ENCODE measurements at places on chromosomes 12 and 14. TPM values are rescaled to one million over a fixed set of nuclear protein-coding genes. Genes with fewer than 3 reads are reported as not detected.
A peak's percentile ranks its signal among the peaks of the same experiment; 100 is the strongest.

Gene ANO2
- total RNA-seq = 0.73 TPM

Gene TSPAN11
- total RNA-seq = 0.87 TPM

Gene STX2
- 28.4 TPM for total RNA-seq

Gene PTGDR
- not detected for total RNA-seq

Gene PROX2
- total RNA-seq = not detected

Gene ISM2
- 0.26 TPM for total RNA-seq

Gene SERPINA1
- not detected for total RNA-seq

Gene ARF3
- 128 TPM for total RNA-seq

Gene CIROP
- total RNA-seq = not detected

Gene KICS2
- 3.1 TPM for total RNA-seq

Gene MIP
- not detected for total RNA-seq

Gene DENND5B
- 22.2 TPM for total RNA-seq

GRCh38 chr12:13799574-13799973, 181.8 kb downstream of the GRIN2B start:
- H3K4me1 ChIP-seq = no peaks in the 10 kb centered on the region
- no peak for DNase-seq
- no peaks in the 10 kb centered on the region for H3K36me3 ChIP-seq
- H3K27ac ChIP-seq = no peak overlapping the region
- H3K27me3 ChIP-seq = no peaks in the 10 kb centered on the region
- H3K4me3 ChIP-seq = no peak overlapping the region

GRCh38 chr14:33668066-33668465, 282.8 kb downstream of the EGLN3 start:
- peaks cover 3% of the 10 kb centered on the region for H3K36me3 ChIP-seq
- no peak overlapping the region for H3K27ac ChIP-seq
- H3K4me1 ChIP-seq = peaks cover 9% of the 10 kb centered on the region
- no peak for DNase-seq
- no peaks in the 10 kb centered on the region for H3K27me3 ChIP-seq
- H3K4me3 ChIP-seq = no peak overlapping the region

DNA sequence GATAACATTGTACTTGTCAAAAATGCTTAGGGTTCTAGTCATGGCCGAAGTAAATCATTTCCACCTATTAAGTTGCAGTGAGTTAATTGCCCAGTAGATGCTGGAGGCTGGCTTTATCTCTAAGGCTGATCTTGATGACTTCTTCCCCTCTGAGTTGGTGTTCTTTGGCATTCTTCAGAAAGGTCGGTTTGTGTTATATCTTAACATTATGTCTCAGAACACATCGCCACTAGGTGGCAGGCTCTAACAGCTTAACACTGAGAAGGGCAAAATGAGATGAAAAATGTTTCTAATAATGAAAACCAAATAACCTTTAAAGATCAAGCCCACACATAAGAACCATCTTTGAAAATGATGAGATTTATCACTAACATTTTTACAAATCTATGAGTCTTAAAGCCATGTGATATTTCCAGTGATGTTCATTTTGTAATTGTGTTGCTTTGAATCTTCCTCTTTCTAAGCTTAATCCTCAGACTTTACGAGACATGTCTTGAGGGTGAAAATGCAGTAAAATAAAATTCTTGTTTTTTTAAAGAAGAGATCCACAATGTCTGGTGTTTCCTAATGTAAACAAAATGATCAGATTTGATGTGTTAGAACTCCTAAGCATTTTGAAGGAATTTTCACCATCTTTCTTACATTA, 28.6 kb downstream of the SUDS3 start:
- DNase-seq = no peak
- no peak overlapping the region for H3K27ac ChIP-seq
- H3K27me3 ChIP-seq = no peaks in the 10 kb centered on the region
- H3K36me3 ChIP-seq = peaks cover 14% of the 10 kb centered on the region
- no peak overlapping the region for H3K4me3 ChIP-seq

- H3K4me3 ChIP-seq = no peak overlapping the region
- peaks cover 2% of the 10 kb centered on the region for H3K4me1 ChIP-seq
- no peak overlapping the region for H3K27ac ChIP-seq
- DNase-seq = no peak
Measured at GRCh38 chr14:98182393-98183055, 1089.5 kb downstream of the BCL11B start.

DNA sequence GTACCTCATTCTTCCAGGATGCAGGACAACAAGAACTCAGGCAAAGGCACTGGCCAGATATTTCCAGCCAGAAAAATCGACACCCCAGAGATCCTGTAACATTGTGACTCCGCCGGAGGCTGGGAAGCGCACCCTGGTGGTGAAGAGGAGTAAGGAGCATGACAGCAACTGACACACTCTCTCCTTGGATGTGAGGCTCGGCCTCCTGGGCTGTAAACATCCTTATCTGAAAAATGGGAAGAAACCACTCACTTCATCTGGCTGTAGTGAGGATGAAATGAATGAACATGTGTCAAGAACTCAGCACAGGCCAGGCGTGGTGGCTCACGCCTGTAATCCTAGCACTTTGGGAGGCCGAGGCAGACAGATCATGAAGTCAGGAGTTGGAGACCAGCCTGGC, 27.5 kb downstream of the TCHP start:
- no peak overlapping the region for H3K27ac ChIP-seq
- H3K27me3 ChIP-seq = no peaks in the 10 kb centered on the region
- no peak overlapping the region for H3K4me3 ChIP-seq
- H3K4me1 ChIP-seq = no peaks in the 10 kb centered on the region

- no peak for DNase-seq
- no peaks in the 10 kb centered on the region for H3K27me3 ChIP-seq
- H3K27ac ChIP-seq = peak overlapping the region; percentile 51
- no peak overlapping the region for H3K4me3 ChIP-seq
- H3K36me3 ChIP-seq = no peaks in the 10 kb centered on the region
Measured at GRCh38 chr12:21276826-21277225, 57.9 kb downstream of the SLCO1A2 start.

DNA sequence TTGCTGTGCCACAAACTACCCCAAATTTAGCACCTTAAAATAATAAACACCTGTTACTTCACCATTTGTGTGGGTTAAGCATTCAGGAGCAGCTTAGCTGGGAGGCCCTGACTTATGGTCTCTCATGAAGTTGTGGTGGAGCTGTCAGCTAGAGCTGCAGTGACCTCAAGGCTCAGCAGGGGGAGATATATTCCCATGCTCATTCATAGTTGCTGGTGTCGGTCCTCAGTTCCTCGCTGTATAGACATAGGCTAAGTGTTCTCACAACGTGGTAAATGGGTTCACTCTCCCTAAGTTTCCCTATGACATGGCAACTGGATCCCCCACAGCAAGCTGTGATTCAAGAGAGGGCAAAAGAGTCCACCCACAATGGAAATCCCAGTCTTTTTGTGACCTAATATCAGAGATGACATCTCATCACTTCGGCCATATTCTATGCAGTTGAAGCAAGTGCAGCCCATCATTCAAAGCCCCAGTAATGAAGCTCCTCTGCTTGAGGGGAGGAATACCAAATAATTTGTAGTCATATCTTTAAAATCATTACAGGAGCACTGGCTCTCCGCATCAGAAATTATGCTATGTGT, 41.1 kb downstream of the PRB3 start:
- no peak overlapping the region for H3K27ac ChIP-seq
- H3K4me3 ChIP-seq = no peak overlapping the region
- H3K4me1 ChIP-seq = no peaks in the 10 kb centered on the region
- no peak for DNase-seq

DNA sequence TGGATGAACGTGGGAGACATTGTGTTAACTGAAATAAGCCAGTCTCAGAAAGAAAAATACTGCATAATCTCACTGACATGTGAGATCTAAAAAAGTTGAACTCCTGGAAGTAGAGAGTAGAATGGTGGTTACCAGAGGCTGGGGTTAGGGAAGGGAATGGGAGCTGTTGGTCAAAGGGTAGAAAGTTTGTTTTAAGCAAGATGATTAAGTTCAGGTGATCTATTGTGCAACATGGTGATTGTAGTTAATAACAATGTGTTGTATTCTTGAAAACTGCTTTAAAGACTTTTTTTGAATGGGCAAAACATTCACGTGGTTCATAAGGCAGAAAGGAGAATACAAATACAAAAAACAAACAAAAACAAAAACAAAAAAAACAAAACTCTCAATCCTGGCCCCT, 460.4 kb upstream of the TBX3 start:
- H3K4me1 ChIP-seq = no peaks in the 10 kb centered on the region
- no peak overlapping the region for H3K27ac ChIP-seq
- peaks cover 5% of the 10 kb centered on the region for H3K27me3 ChIP-seq
- no peaks in the 10 kb centered on the region for H3K36me3 ChIP-seq

GRCh38 chr14:101520621-101521472, 40.4 kb upstream of the DIO3 start:
- H3K27ac ChIP-seq = no peak overlapping the region
- no peaks in the 10 kb centered on the region for H3K36me3 ChIP-seq
- H3K4me3 ChIP-seq = no peak overlapping the region

GRCh38 chr14:96088074-96088473, 48.9 kb downstream of the C14orf132 start:
- H3K27me3 ChIP-seq = no peaks in the 10 kb centered on the region
- no peak for DNase-seq
- H3K4me3 ChIP-seq = no peak overlapping the region
- H3K27ac ChIP-seq = no peak overlapping the region
- peaks cover 68% of the 10 kb centered on the region for H3K4me1 ChIP-seq

GRCh38 chr14:55684956-55685584, 105.1 kb downstream of the KTN1 start:
- H3K4me3 ChIP-seq = no peak overlapping the region
- H3K36me3 ChIP-seq = peaks cover 28% of the 10 kb centered on the region
- no peak overlapping the region for H3K27ac ChIP-seq
- H3K27me3 ChIP-seq = no peaks in the 10 kb centered on the region

DNA sequence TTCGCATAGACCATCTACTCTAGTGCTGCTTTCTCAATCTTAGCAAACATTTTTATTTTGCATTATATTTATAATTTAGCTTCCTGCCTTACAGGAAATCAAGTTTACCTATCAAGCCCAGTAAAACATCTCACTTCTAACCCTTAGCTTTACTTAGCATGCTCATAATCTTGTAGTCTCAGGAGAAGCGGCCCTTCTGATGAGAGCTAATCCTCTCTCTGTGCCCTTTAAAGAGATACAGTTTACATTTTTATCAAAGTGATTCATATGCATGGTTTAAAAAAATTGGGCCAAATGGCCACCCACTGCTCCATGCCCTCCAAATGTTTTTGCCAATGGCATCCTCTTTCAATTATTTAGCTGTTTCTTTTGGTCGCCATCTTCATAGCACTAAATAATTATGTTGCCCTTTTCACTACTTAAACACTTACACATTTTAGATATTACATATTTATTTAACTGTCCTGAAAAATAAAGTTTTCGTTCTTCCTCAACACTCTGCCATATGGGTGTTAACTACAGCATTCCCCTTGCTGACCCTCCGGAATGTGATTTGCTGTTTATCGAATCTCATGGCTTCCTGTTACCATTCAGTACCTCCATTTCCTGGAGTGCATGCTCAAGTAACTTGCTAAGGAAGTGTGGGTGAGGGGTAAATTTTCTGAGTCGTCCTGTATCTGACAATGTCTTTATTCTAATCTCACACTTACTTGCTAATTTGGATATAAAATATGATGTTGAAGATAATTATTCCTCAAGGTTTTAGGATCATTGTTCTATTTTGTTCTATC, 29.3 kb downstream of the YLPM1 start:
- no peak overlapping the region for H3K4me3 ChIP-seq
- H3K27me3 ChIP-seq = no peaks in the 10 kb centered on the region
- DNase-seq = no peak
- H3K27ac ChIP-seq = peak overlapping the region; percentile 15
- H3K36me3 ChIP-seq = peaks cover 5% of the 10 kb centered on the region

DNA sequence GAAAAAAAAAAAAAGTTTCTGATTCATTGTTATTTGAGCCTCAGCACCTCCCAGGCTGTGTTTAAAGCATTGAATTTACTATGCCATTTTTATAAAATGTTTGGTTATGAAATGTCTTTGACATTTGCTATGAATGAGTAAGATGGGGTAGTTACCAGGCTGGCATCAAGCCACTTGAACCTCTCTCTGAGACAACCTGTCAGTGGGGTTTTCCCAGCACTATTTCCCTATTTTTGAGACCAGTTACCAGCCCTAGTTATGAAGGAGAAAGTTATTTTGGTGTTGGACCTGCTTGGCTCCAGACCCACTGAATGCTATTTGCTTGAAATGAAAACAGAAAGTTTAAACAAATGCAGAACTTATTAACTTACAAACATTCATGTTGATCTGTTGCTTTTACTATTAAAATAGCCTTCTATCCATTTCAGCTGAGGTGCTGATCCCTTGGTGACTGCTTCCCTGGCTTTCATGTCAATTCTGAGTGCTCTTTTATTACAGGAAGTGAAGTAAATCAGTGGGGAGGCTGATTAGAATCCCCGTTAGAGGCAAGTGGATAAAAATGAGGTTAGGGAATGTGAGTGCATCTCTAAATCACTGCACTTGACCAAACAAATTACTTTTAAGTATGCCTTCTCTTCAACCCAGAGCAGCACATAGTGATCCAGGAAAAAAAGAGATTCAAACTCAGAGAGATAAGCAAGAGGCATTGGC, 37.8 kb downstream of the LLPH start:
- no peak overlapping the region for H3K27ac ChIP-seq
- peaks cover 7% of the 10 kb centered on the region for H3K4me1 ChIP-seq
- no peak overlapping the region for H3K4me3 ChIP-seq
- DNase-seq = no peak

DNA sequence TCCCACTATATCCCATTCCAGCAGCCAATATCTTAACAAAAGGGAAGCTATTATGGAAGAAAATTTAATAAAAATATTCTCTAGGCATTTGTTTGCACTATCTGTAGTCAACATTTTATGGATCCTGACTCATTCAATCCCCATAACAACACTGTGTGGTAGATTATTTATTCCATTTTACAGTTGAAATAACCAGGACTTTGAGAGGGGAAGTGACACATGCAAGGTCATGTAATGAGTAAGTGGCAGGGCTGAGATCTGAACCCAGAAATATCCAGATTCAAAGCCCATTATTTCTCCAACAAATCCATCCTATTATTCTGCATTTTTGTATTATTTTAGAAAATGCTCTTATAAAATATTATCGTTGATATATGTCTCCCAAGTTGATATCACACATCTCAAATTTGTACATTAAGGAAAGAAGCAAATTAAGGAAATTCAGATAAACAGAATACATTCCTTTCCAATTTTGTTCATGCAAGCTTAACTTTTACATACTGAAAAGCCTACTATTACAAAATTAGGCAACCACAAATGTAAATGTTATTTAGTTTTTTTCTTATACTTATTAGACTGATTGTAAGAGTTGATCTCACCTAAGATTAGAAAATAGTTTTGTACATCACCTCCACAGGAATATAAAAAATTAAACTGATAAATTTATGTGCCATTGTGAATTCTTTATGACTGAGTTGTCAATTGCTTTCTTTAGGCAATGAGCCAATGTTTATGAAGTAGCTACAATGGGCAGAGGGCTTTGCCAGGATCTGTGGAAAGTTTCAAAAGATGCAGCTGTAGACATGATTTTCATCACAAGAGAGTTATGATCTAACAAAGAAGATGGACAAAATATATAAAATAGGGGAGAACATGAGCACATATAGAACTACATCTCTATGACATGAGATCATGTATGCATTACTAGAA, 55.1 kb upstream of the E2F7 start:
- H3K27me3 ChIP-seq = no peaks in the 10 kb centered on the region
- peak overlapping the region; percentile 68 for H3K27ac ChIP-seq
- peaks cover 25% of the 10 kb centered on the region for H3K4me1 ChIP-seq
- no peak for DNase-seq
- no peaks in the 10 kb centered on the region for H3K36me3 ChIP-seq
- H3K4me3 ChIP-seq = no peak overlapping the region
